COLO829 (cell line): ENCODE measurements at places on chromosomes 1 and 21.

DNA sequence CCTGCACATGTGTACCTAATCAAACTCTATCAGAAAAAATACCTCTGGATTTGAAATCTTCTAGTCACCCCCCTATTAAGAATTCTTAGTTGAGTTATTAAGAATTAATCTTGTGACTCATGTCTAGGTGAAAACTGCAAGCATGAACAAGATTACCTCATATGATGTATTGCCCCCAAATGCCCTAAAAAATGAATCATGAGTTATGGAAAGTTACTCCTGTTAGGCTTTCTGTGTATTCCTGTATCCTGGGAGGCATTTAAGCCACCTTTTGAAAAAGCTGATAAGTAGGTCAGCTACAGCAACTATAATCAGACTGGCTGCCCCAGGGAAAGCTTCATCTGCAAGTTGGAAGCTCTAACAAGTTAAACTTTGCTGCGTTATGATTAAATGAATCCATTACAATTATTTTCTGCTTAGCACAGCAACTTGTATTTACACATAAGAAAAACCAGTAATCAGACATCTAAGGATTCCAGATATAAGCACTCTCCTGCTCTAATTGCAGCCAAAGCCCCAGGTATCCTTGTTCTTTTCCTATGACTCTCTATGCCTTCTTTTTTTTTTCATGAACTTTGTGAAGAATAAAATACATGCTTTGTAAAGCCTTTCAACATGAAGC, 147.7 kb downstream of the NTPCR start:
- no peak for DNase-seq

DNA sequence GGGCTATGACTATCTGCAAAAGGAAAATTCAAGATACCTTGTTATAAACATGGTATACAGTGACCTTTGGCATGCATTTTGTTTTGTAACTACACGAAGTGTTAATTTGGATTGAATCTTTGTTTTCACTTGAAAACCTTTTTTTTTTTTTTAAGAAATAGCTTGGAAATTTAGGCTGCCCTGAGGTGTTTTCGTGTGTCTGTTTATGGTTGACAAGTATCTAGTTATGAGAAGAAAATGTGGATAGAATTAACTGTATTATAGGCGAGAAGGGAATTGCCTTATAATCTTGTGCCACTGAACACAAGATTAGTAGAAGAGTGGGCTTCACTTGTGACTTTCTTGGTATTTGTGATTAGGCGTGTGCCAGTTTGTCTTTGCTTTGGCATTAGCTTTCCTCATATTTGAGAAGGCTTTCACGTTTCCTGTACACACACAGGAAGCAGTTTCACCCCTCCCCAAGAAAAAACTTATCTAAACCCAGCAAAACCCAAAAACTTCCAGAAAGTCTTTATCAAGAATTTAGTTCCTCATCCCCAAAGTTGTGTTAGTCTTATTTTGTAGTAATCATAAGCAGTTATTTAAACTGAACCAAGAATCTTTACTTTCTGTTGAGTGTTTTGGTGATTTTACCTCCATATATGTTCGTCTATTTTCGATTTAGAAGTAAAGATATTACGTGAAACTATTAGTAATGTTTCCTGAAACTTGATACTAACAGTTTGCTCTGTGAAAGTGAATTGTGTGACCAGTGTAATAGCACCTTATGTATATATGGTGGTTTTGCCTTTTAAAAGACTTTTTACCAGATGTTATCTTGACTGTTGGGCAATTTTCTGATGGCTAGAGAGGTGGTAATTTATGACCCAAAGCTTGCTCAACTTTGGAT, 3.8 kb downstream of the DYRK1A start:
- no peak for DNase-seq

GRCh38 chr1:48019714-48020315, 22.6 kb upstream of the TRABD2B start:
- no peak for DNase-seq

- DNase-seq = no peak
These were observed 3.1 kb upstream of the MROH9 start for GRCh38 chr1:170932236-170932635.

DNA sequence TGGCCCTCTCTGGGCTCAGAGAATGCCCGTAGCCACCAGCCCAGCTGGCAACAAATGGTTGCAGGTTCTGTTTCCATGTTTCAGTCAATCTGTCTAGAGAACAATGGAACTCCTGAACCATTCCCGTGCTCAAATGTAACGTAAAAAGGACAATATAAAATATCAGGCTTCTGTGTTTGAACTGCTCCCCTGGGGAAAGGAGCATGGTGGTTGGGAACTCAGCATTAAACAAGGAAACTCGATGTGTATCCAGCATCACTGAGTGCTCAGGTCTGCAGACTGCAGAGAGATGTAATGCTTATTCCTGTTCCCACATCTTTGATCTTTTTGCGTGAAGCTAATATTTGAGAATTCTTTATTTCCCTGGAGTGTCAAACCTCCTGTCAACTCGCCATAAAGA, 326.5 kb downstream of the KIF26B start:
- DNase-seq = no peak

GRCh38 chr1:117244971-117245370, 34.2 kb upstream of the VTCN1 start:
- no peak for DNase-seq

DNA sequence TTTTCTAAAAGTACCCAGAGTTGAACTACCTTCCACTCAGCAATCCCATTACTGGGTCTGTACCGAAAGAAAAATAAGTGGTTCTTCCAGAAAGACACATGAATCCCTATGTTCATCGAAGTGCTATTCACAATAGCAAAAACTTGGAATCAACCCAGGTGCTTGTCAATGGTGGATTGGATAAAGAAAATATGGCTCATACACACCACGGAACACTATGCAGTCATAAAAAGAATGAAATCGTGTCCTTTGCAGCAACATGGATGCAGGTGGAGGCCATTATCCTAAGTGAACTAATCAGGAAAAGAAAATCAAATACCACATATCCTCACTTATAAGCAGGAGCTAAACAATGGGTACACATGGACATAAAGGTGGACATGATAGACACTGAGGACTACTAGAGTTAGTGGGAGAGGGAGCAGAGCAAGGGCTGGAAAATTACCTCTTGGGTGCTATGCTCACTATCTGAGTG, 32.9 kb upstream of the JUN start:
- DNase-seq = no peak

DNA sequence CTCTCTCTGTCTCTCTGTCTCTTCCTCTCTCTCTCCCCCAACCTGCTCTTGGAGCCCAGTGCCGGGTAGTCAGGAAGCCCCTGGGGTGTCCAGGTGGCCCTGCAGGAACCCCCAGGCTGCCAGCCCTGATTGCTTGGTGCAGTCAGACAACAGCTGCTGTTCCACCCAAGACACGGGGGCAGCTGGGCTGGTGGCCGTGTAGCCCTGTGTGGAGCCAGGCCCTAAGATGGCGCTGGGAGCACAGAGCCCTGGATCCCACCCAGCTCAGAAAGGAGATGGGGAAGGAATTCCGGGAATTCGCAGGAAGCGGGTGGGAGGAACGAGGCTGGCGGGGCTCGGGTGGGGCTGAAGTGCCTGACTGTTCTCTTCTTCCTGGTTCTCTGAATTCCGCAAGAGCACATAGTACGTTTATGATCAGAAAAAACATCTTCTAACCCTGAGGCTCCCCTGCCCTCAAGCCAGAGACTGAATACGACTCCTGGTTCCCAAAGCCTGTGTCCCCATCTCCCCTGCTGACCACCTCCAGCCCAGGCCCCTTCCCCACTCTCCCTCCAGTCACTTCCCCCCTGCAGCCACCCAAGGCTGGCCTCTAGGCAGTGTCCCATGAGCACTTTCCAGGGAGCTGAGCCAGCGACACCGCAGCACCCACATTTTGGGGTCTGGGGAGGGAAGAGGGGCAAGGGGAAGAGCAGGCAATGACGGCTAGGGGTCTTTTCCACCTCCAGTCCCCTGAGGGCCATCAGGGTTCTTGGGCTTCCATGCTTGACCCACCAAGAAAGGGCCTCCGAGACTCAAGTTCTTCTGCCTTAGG, 55.0 kb downstream of the WNT9A start:
- DNase-seq = no peak
